Bone marrow (tissue), 2 donors: ENCODE measurements at places on chromosomes 7 and 10.

DNA sequence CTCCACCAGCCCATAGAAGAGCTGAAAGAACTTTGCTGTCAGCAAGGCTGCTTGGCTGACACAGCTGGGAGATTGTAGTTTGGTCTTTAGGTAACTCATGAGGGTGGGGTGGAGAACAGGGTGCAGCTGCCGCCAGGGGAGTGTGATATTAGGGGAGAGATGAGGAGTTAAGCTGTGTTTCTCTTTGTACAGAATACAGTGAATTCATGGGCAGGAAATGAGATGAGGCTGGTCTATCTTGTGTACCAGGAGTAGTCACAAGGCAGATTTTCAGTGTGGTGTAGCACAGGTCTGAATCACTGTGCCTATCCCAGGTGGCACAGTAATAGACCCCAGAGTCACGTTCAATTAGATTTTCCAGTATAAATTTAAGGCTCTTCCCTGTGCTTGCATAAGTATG, 56.6 kb upstream of the TARP start:
- peak; percentile 7 for DNase-seq

GRCh38 chr10:119940487-119940886, 48.0 kb downstream of the SEC23IP start:
- no peak for DNase-seq

- no peak for DNase-seq
Measured at GRCh38 chr7:100602889-100603725, 944 bp downstream of the PCOLCE start.

GRCh38 chr7:29987811-29988317, 1.7 kb downstream of the SCRN1 start:
- no peak for DNase-seq

DNA sequence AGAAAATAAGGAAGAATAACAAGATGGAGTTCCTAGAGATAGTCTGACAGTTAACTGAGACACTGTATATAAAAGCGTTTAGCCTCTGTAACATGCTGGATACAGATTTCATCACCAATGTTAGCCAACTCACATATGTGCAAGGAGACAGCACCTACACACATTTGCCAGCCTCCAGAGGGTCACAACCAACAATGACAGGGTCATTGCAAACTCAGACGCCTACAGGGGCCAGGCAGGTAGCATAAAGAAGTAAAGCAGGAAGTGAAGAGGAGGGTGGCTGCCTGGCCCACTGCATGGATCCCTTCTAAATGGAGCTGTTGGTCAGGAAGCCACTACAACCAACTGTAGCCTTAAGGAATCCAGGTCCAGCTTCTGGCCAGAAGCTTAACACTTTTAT, 50.4 kb downstream of the NRAP start:
- DNase-seq, result no peak

DNA sequence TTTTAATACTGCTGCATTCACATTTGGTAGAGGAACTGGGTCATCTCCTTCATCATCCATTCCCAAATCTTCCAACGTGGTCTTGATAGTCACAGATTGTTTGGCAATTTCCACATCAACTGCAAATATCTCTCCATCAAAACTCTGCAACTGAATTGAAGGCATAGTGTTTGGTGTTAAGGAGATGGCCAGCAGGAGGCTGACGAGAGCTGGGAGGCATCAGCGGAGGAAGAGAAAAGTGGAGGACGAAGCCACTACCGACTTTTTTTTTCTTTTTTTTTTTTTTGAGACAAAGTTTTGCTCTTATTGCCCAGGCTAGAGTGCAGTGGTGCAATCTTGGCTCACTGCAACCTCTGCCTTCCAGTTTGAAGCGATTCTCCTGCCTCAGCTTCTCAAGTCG, 205.0 kb upstream of the KCTD7 start:
- no peak for DNase-seq

GRCh38 chr7:100467638-100468373, 3.7 kb upstream of the SPACDR start:
- DNase-seq, result no peak

DNA sequence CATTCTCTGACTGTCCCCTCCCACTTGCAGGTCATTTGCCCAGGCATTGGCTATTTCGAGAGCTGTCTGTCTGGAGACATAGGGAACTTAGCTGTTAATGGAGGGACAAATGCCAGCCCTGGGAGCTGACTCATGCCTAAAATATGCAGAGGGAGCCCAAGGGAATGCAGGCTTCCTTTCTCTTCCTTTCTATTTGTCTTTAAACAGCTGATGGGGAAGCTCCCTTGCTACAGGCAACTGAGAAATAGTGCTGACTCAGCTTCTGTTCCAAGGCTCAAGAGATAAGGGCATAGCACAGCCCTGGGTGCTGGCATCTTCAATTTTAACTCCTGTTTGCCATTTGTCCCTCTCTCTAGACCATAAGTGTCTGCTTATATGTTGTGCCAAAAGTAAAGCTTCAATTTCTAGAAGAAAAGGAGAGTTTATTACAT, 82.7 kb upstream of the C1GALT1 start:
- DNase-seq, result no peak

GRCh38 chr7:141511676-141512396, 39.4 kb upstream of the AGK start:
- DNase-seq, result no peak

- no peak for DNase-seq
Measured at GRCh38 chr7:690478-691360, 35.8 kb upstream of the DNAAF5 start.

- DNase-seq, result no peak
Measured at GRCh38 chr7:43933902-43934560, 7.8 kb downstream of the UBE2D4 start.

- DNase-seq, result no peak
Measured at GRCh38 chr7:45074528-45075354, 14.0 kb downstream of the NACAD start.

DNA sequence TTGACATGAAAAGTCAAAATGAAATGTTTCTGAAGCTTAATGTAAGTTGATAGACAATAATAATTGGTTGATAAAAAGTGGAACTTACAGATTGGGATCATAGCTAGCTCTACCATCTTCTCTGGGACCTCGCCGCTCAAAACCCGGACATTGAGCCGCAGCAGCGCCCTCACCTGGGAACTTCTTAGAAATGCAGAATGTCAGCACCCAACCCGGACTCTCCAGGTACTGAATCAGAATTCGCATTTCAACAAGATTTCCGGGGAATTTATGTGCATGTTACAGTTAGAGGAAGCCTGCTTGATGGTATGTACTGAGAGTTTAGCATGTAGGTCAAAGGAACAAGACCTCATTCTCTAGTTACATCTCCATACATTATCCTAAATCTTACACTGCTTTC, 36.7 kb upstream of the ABLIM1 start:
- no peak for DNase-seq

DNA sequence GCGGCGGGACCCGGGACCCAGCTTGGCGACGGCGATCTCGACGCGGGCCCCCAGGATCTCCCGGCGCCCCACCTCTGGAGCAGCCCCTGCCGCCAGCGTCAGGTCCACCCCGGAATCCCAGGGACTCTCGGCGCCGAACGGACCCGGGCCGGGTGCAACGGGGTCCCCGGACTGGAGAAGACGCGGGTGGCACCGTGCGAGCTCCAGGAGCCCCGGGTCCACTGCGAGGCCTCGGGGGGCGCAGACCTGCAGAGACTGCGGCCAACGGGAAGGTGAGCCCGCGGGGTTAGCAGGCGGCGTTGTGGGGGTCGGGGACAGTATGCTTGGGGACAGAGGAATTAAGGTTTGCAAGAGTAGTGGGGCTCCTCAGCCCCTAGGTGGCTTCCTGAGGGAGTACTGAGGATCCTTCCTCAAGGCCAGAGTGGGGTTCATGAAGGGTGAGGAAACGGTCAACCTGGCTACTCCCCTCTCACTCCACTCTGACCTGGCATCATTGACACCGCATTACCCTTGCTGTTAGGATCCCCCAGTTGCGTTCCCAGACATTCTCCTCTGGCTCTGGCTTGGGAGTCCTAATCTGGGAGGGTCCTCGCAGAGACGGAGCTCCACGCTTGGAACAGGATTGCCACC, 353 bp downstream of the EPHB6 start:
- no peak for DNase-seq

GRCh38 chr7:73586911-73587310, 8.5 kb upstream of the TBL2 start:
- DNase-seq, result no peak

GRCh38 chr10:88249450-88249849, 333.7 kb downstream of the RNLS start:
- no peak for DNase-seq

DNA sequence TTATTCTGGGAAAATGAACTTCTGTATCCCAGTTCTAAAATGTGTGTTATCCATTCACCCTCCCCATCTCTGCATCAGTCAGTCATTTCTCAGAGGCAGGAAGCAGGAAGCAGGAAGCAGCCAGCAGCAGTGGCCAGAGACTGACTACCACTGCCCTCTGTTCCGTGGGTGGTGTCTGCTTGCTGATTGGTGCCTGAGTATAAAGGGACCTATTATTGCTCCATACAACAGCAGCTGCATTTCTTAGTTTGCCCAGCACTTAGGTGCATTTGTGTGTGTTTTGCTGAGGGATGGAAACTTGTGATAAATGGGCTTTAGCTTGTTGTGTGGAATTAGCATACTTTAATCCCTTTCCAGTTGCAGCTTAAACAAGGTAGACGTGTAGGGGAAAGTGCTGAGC, 582.2 kb downstream of the SORCS1 start:
- DNase-seq, result no peak

DNA sequence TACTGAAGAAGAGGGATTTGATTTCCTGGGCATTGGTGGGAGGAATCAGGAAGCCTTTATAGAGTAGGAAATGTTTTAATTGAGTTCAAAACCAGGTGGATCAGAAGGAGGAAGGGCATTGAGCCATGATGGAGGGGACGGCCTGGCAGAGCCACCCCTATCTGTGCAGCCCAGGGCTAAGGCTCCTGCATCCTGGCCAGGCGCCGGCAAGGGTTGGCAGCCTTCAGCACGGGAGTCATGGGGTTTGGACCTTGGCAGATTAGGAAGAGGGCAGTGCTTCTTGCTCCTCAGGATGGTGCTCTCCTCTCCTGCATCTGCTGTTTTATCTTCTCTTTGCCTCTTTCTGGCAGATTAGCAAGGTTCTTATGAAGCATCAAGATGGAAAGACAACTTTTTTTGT, 12.5 kb downstream of the ZNF862 start:
- no peak for DNase-seq

DNA sequence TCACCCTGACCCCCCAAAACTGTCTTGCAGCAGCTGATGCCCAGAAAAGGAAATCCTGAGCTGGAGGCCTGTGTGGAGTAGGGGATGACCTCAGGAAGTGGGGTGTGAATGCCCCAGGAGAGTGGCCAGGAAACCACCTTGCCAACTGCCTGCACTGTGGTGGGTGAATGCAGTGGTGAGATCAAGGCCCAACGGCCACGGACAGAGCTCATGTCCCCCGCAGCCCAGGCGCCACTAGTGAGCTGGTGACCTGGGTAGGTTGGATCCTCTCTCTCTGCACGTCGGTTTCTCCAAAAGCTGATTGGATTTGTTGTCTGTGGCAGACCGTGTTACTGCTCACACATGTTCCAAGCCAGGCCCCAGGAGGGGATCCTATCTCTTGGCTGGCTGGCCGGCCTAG, 448.9 kb downstream of the TCERG1L start:
- no peak for DNase-seq

DNA sequence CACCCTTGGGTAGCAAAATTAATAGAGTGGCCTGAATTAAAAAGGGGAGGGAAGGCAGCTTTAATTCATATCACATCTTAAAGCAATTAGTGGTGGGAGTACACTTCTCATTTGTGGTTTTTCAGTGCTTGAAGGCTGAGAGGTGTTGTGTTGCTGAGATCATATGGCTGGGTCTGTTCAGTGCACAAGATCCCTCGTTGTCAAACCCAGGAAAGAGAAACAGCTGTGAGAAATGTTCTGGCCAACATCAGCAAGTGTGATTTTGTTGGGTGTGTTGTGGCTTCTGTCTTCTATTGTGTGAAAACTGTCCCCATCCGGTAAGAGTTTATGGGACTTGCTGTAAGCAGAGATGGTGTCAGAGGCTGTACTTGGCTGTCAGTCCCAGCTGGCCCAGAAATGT, 197.9 kb upstream of the BMPER start:
- DNase-seq, result no peak
